ENCODE measurements at places on chromosomes 7 and 10.

- DNase-seq, result no peak
- H3K27me3 ChIP-seq, result no peaks in the 10 kb centered on the region
- H3K36me3 ChIP-seq, result no peaks in the 10 kb centered on the region
- H3K27ac ChIP-seq, result no peak overlapping the region
- no peak overlapping the region for H3K4me3 ChIP-seq
Observed at GRCh38 chr7:39248692-39249090, 271.0 kb downstream of the POU6F2 start.

DNA sequence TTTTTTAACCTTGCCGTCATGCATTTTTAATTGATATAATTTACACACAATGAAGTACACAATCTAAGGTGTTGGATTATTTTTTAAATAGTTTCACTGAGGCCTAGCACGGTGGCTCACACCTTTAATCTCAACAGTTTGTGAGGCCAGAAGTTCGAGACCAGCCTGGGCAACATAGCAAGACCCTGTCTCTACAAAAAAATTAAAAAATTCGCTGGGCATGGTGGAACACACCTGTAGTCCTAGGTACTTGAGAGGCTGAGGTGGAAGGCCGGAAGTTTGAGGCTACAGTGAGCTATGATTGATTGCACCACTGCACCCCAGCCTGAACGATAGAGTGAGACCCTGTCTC lies 92.8 kb upstream of the OIT3 start:
- peaks cover 1% of the 10 kb centered on the region for H3K36me3 ChIP-seq
- H3K4me1 ChIP-seq, result peaks cover 10% of the 10 kb centered on the region
- no peak overlapping the region for H3K4me3 ChIP-seq
- H3K27ac ChIP-seq, result no peak overlapping the region

- H3K36me3 ChIP-seq, result no peaks in the 10 kb centered on the region
- no peak overlapping the region for H3K27ac ChIP-seq
- H3K27me3 ChIP-seq, result peaks cover 67% of the 10 kb centered on the region
- H3K4me1 ChIP-seq, result no peaks in the 10 kb centered on the region
- peak; percentile 70 for DNase-seq
Observed at GRCh38 chr10:100725071-100725471, 20.3 kb upstream of the PAX2 start.

DNA sequence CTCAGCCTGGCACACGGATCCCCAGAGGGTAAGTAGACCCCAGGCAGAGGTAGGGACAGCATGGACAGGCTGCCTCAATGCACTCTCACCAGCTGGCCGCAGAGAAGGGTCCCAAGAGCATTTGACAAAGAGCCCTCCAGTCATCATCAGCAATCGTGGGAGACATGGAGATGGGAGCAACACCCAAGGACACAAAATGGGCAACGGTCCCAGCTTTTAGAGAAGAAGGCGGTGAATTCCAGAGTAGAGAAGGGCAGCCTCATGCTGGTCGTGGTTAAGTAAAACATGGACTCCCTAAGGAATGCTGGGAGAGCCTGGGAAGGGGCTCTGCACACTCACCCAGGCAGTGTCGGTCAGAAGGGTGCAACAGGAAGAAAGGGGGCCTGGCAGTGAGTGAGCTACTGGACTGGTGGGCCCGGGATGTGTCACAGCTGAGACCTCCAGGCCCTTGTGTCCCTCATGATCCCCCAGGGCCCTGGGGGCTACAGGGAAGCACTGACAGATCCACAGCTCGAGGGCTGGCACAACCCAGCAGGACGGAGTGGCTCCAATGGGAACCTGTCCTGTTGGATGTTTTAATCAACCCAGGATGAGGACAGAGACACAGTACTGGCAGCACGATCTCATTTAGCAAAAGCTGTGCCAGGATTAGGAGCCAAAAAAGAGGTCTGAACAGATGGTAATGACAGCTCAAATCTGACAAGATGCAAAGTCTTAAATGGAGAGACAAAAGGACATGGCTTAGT lies 147.1 kb downstream of the NEURL1 start:
- H3K4me3 ChIP-seq, result no peak overlapping the region
- no peak overlapping the region for H3K27ac ChIP-seq
- peaks cover 31% of the 10 kb centered on the region for H3K4me1 ChIP-seq
- H3K36me3 ChIP-seq, result peaks cover 15% of the 10 kb centered on the region
- H3K27me3 ChIP-seq, result no peaks in the 10 kb centered on the region
- no peak for DNase-seq

DNA sequence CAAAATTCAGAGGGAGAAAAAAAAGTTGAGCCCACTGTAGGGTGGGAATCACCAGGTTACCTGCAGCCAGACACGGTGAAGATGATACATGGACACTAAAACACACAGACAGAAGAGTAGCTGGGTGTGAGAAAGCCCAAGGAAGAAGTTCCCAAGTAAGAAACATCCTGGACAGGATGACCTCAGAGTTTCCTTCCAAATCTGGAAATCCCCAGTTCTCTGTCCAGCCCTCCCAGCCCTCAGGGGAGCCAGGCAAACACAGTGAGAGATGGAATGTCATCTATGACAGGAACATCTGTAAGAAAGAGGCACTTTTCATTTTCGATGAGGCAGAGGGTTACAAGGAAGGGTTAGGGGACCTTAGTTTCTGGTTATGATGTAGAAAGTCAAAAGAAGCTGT lies 125.1 kb upstream of the LYZL1 start:
- H3K27ac ChIP-seq, result no peak overlapping the region
- no peaks in the 10 kb centered on the region for H3K36me3 ChIP-seq
- no peaks in the 10 kb centered on the region for H3K27me3 ChIP-seq

Measured in IMR-90 (cell line).